ENCODE measurements at places on chromosomes 12 and 14.

DNA sequence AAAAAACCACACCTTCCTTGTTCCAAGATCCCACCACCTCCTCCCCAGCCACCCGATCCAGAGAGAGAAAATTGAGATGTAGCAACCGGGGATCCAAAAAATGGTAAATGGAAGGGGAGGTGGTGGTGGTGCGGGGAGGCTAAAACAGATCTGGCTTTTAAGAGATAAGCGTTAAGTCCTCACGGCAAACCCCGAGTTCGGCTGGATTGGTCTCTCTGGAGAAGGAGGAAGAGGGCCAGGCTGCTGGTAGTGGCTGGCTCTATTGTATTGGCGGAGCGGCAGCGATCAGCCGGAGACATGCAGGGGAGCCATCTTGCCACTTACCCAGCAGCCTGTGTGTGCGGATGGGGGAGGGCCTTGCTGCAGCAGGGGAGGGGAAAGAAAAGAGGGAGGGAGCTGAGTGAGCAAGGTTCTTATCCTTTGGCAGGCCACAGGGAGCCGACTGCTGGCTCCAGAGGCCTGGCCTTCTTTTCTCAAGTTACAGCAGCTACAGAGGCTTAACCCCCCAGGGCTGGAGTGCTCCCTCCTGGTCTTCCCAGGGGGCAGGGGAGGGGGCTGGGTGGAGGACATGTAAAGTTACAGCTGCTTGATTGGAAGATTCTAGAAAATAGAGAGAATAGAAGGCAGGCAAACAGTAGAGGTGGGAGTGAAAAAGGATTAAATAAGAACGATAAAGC is 14.1 kb upstream of the CDH24 start:
- DNase-seq: peak; percentile 94

DNA sequence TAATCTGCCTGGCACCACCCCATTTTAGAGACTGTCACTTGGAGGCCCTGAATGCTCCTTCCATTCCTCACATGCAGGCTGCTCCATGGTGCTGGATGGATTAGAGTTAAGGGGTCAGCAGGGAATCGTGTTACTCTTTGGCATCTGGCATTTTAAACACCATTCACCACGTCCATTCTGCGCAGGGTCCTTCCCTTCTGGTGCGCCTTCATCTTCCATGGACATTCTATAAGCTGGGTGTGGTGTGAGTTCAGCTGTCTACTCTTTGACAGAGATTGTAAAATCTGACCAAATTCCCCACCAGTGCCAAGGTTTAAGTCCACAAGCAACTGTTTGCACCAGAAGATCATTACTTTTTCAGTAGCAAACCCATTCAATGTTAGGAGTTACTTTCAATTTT is 47.8 kb downstream of the GIT2 start:
- no peak for DNase-seq

DNA sequence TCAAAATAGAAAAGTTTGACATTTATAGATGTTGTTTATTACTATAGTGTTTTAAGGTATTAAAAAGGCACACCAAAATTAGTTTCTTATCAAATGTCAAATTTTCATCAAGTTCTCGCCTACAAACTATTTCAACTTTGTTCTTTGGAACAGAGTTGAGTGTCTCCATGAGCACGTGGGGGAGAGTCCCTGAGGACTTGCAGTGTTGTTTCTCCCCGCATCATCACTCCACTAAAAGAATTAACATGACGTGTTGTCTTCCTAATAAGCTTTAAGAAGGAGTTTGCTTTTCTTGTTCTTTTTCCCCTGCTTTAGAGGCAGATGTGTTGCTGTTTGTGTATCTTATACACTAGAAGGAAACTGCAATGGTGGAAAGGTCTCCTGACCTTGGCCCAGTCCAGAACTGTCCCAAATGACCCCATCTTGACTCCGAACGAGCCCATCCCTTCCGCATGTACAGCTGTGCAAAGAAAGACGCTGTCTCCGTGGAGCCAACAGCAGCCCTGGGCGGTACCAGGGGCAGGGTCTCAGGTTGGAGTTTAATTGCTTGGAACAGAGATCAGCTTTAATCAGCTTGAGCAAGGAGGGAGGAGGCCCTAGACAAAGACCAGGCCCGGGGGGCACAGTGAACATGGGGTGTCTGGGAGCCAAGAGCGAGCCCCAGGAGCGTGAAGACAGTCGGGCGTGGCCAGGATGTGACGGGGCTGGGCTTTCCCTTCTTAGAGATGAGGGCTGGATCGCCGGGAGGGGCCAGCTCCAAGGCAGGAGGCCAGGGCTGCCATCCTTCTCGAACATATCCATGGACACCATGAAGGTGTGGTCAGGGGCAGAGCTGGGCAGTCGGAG is 215.4 kb upstream of the RTL1 start:
- no peak for DNase-seq

- DNase-seq: no peak
Measured at GRCh38 chr12:21434699-21435098, 2.8 kb upstream of the PYROXD1 start.

DNA sequence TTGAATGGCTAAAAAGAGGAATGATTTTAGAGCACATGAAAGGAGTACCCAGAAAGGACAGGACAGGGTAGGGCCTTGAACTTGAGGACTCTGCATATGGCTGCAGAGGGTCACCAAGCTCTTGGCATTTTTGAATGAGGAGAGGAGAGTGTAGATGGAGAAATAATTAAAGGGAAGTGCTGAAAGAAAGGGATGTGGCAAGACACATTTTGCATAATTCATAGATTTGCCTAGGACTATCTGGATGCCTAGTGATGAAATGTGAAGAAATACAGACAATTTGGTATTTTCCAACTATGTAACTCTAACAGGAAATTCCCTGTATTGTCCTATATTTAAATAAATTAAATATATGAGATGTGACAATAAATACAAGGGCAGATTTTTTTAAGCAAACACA is 27.5 kb upstream of the MDM1 start:
- no peak for DNase-seq

DNA sequence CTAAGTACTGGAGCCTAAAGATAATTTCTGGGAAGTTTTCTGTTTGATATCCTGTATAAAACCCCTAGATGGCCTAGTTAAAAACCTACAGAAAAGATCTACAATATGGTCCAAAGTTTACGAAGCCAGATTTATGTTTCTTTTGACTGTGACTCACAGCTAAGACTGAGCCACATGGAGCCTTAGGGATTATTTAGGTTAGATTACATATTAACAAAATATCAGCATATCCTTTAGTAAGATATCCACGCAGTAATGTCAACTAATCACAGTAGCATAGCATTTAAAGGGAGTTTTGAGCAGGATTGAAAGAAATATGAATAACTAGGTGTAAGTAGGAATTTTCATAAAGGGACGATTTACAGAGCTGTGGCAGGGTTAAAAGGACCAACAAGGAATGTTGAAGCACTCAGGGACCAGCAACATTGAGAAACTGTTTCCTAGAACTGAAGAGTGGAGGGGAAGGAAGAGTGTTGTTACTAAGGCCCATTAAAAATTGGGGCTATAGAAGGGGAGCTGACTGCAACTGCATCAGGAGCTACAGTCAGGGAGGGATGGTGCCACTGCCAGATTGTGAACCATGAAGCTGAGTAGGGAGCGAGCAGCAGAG is 155.5 kb downstream of the DACT1 start:
- DNase-seq: no peak
